Mesendoderm (in vitro differentiated cells): ENCODE measurements at places on chromosomes 7 and 10.
A peak's percentile ranks its signal among the peaks of the same experiment; 100 is the strongest.

- DNase-seq, result no peak
These were observed 119.2 kb downstream of the PPP1R9A start for GRCh38 chr7:95026421-95027072.

- DNase-seq, result no peak
These were observed 12.7 kb downstream of the YWHAG start for GRCh38 chr7:76346097-76346496.

DNA sequence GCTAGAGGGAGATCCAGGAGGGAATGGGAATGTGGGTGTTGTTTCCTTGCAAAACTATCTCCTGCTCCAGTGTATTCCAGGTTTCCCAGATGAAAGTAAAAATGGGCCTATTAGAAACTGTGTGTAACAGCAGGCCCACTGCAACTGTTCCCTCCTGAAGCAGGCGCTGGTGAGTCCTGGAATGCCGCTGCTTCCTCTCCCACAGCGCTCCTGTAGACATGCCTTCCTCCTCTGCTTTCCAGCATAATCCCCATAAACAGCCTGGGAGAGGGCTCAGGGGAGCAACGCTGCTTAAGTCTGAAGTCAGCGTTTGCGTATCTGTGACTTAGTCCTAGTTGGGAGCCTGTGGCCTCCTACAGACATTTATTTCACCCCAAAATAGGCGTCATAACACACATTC is 551.0 kb upstream of the FOXK1 start:
- peak; percentile 84 for DNase-seq

DNA sequence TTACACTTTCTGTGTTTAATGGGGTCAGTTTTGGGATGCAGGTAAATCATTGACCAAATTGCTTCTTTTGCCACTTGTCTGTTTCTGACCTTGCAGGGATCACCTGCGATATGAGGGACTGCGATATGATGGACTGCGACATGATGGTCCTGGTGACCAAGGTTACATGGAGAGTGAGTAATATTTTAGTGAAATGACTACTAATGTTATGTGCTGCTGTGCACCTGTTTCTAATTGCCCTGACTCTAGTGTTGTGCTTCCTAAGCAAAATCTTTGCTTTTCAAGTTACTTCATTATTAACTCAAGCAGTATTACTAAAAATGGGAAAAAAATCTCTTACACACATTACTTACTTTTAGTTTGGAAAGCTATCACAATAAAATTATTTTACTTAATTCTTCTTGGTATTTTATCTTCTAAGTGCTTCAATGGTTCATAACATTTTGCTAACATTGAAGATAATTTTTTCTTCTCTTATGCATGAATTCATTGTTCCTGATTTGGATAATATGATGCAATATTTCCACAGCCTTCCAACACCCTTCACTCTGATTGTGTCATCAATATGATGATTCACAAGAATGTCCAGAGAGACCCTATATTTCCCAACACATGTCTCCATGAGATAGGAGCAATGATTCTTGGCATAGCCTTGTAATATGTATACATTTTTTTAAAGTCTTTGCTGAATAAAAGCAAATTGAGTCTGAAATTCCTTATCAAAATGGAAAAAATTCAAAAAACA is 306.2 kb upstream of the AKR1E2 start:
- no peak for DNase-seq

DNA sequence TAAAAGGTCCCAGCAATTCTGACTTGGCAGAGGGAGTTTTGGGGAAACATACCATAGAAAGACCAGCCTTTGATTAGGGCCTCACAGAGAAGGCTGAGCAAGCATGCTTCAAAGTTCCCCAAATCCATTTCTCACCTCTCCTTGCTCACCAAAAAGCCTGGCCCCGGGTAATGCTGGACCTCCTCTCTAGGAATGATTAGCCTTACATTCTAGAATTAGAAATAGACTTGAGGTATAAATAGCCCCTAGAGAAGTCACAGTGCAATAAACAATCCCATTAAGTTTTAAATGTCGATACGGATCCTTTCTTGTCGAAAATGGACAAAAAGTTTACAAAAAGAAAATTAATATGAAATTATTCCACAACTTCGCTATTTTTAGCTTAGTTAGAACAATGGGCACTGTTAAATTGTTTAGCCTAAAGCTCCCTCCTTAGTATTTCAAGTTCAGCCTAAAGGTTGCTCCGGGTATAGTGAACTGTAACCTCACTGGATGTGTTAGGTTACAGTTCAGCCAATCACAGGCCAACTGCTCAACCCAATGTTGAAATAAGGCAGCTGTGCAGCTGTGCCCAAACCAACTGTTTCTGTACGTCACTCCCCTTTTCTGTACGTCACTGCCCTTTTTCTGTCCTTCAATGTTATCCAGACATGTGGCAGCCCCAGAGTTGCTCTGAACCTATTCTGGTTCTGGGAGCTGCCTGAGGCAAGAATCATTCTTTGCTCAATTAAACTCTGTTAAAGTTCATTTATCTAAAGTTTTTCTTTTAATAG is 7.9 kb upstream of the GSDME start:
- no peak for DNase-seq

- no peak for DNase-seq
These were observed 69.5 kb downstream of the MYL10 start for GRCh38 chr7:101559586-101559985.

DNA sequence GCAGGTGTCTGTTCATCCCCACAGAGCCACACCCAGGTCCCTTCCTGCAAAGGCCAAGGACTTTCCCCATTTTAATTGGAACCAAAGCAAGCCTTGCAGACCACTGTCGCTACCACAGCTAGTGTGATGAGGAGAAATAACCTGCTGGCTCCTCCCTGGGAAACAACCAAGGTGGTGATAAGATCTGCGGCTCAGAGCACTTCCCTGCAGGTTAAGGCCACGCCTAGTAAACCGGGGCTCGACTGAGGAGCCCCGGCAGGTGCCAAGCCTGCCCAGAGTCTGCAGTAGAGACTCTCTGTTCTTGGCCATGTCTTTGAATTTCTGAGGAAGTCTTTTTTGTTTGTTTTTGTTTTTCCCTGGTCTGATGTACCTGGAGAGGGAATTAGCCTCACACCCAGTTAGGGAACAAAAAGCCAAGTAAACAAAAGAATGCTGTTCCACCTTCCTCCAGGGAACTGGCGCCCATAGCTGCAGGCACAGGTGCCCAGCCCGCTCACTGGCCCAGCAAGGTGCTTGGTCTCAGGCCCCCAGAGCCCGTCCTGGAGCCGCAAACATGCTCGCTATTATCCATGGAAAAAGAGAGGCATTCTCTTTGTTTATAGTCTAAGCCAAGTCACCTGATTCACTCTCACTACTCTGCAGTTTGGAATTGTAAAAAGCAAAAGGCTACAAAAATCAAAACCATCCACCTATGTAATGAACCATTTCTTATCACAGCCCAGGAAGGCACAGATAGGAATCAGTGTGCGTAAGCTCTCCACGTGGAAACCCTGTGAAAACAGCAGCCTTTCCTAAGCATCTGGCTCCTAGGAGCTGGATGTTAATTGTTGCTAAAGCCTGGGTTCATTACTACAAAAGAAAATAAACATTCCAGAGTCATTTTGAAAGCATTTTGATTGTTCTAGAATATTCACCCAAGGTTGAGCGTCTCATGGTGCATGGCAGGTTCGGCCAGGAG is 2.7 kb downstream of the GPR146 start:
- DNase-seq, result no peak

DNA sequence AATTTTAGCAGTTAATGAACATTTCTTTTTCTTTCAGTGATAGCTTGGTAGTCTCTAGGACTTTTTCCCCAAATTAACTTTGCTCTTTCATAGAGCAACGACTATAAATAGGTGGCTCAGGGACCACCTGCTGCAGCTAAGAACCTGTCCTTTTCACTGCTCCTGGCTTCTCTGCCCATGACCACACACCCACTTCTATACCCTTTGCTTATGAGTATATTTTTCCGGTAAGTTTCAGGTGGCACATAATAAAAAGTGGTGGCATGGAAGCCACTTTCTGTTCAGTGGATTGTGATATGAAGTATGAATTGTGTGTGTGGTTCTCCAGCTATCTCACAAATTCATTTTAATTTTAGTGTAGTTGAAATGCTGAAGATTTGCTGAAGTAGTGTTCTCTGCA is 1.2 kb downstream of the ING3 start:
- DNase-seq, result no peak

- no peak for DNase-seq
These were observed 146.7 kb upstream of the UNC5B start for GRCh38 chr10:71065659-71066058.

DNA sequence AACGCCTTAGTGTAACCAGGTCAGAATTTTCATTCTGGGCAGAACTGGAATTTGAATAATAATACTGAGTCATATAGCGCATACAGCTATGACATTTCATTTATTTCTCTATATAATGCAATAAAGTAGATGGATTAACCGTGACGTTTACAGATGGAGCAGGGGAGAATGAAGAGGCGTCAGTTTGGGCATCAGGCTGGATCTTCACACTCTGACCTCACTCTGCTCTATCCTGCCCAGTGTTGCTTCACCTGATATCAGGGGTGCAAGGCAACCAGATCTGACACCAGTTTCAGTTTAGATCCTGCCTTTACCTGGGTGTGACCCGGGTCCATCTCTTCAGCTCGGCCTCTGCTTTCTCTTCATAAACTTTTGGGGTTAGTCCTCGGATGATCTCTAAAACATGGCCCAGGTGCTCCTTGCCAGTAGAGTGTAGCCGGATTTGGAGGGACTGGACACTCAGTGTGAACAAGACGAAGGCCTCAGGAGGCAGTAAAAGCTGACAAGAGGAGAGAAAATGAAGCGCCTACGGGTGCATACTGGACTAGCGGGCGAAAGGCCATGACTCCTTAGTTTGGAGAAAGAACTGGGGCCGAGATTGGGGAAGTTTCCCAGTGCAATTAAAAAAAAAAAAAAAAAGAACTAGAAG is 1.4 kb upstream of the ZYX start:
- DNase-seq, result no peak

- no peak for DNase-seq
These were observed 4.9 kb upstream of the ABCB4 start for GRCh38 chr7:87480386-87480785.

DNA sequence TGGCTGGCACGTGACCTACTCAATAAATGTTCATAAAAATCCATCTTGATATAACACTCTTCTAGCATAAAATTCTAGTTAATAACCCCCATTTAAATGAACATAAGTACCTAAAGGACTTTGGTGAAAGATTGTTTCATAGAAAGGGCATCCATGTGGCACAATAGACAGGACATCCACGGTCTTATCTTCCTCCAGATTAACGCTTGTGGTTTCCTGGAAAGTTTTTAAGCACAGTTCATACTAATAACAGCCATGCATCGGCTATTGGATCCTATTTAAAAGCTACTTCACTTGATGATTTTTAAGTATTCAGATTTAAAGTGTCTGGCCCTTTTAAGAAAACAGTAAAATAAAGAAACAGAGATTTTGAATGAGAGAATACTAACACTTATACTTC is 288.3 kb downstream of the AHR start:
- DNase-seq, result no peak

GRCh38 chr10:113386005-113386404 is 166.8 kb upstream of the HABP2 start:
- DNase-seq, result no peak

- DNase-seq, result no peak
These were observed 212.5 kb downstream of the ADAM12 start for GRCh38 chr10:126175641-126176262.

- DNase-seq, result peak; percentile 96
These were observed 920 bp downstream of the PRLHR start for GRCh38 chr10:118594392-118595063.

DNA sequence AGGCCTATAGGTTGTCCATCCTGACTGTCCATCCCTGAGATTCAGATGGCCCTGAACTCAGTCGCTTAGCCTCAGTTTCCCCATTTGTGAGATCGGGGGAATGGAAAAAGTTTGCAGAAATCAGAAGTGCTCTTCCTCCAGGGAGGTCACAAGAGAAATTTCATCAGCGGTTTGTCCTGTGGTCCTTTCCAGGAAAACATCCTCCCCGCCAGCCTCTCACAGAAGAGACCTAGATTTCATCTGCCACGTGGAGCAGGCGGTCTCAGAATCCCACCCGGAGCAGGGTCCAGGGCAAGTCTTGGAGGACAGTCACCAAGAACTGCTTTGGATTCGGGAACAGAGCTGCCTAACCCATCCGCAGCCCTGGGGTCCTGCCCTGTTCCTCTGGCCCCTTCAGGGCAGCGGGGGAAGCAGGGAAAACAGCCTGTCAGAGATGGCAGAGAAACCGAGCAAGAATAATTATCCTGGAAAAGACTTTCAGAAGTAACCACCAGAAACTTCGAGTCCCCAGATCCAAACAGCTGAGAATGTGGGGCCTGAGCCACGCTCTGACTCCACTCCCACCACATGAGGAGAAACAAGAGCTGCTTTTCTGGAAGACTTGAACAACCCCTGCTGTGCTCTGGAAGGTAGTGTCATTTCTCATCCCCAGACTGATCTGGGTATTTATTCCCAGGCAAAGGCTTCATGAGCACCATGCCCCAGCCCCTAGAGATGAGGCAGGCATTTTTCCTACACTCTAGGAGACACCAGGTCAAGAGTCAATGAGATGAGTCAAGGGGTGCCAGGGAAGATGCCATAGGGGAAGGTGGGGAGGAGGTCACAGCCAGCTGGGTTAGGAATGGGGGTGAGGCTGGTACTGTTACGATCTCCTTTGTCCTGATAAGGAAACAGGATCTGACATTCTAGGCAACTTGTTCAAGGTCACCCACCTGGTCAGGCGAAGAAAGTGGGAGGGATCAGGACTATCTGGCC is 1.1 kb upstream of the TNS3 start:
- no peak for DNase-seq

DNA sequence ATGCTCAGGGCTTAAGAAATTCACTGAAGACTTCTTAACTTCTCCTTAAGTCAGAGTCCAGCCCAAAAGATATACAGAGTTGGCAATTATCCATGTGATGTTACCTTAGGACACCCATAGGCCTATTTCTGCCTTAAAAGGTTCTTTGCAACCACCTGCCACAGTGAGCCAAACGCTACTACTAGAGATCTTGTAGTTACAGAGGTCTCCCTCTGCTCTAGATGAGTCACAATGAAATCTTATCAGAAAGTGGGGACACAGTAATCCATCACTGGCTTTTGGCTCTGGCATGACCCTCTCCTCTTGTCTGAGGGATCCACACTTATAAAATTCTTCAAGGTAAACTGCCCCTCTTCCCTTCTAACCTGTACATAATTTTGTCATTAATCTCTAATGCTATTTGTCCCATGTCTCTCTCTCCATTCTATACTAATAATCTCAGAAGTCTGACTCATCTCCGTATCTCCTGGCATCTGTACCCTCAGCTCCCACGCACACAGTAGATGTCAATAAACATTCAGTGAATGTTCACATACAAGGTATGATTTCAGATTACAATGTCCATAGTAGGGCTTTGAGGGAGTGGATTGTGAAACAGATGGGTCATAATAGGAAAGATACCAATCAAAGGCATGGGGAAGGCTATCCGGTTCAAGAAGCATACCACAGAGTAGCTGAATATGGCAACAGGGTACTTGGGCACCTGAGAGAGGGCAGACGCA is 112.1 kb downstream of the SGMS1 start:
- no peak for DNase-seq

GRCh38 chr10:6320320-6321010 is 117.7 kb downstream of the PFKFB3 start:
- DNase-seq, result no peak

DNA sequence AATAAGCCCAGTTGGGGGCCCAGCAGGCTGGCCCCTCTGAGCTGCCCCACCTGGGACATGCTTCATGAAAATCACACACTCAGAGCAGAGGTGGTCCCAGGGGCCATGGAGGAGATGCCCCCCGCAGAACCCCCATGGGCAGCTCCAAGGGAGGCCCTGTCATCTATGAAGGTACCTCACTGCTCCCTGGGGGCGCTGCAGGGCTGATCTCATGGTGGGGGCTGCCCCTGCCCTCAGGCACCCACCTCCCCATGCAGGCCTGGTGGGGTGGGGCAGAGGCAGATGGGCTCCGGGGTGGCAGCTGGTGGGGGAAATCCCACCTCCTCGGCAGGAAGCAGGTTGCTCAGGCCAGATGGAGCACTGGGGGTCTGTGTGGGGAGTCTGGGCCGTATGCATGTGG is 60.5 kb downstream of the YKT6 start:
- no peak for DNase-seq
